ENCODE measurements at places on chromosomes 4 and X.

DNA sequence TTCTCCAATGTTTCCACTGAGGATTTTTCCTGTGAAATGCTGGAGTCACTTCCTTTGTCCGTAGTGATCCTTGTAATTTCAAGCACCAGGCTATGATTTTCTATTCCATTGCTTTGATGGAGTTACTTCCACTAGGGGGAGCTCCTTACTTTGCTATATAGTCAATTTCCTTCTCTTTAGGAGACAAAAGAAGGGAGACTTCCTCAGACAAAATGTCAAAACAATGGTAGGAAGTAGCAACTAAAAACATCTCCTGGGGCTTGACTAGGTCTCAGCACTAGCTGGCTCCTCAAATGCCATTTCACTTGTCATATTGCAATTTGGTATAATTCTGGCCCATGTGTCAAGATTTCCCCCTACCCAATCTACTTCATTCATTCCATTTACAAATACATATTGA, 24.1 kb downstream of the ZCCHC12 start:
- no peak for DNase-seq

GRCh38 chr4:127509155-127509554, 123.6 kb upstream of the INTU start:
- DNase-seq, result no peak

DNA sequence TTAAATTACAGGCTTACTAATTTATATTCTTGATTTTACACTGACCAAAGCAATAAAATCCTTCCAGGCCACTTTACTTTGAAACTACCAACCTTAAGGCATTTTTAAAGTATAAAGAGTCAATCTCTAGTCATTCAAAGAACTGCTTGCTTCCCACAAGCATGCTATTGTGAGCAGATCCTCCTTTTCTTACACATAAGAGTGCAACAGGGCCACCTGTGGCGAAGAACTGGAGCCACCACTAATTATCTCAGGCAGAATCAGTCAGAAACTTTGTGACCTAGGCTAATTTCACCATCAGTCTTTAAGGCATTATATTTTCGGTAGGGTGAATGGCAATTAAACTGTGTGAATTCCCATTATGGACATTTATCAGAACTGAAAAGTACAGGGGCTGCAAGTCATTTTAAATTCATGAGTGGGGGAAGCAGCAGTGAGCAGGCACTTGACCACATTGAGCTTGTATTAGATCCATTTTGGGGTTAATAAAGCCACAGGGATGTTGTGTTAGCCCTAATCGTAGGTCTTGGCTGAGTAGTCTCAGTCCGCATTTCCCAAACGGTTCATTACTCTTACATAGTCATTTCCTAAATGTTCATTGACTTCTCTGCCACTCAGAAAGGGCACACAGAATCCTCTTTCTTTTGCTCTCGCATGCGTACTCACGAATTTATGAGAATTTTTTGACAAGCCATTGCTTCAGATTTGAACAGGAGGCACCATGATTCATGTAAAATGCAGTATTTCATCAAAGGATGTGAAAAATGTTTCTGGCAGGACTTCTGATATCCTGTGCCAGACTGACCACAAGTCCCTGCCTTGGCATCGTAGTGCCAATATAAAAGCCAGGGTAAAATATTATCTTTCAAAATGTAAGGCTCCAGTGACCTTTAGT, 39.8 kb downstream of the NPY2R start:
- DNase-seq, result no peak

GRCh38 chr4:105808750-105809041, 86.6 kb upstream of the NPNT start:
- no peak for DNase-seq

- DNase-seq, result no peak
These were observed 97.1 kb downstream of the TMA16 start for GRCh38 chr4:163591614-163592020.

DNA sequence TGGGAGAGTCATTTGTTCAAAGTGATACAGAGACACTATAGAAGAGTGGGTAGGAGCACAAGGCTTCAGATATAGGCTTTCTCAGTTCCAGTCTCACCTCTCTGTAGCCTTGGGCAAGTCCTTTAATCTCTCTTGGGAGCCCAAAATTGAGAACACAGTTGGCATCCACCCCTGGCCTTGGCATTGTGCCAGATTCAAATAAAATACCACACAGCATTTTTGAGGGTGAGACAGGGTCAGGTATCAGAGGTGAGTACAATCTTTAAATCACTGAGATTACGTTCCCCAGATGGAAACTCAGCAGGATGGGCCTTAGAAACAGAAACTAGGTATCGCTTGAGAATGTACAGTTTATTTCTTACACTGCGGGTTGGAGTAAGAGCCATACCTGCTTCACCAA, 25.2 kb upstream of the SMIM10L2A start:
- no peak for DNase-seq

DNA sequence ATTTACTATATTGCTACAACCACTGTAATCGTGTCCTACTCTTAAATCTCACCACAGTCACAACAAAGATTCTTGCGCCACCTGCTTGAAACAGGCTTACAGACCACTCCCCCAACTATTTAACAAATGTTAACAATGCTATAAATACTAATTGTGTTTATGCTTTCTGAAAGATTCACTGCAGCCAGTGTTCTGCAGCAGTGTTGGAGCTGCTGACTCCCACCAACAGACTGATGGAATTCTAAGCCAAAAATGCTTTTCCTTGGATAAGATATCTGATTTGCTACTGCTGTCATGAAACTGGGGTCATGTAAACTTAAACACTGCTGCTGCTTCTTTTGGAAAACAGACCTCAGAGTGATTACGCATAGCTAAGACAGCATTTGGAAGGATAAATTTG, 244.2 kb upstream of the MAB21L2 start:
- no peak for DNase-seq

DNA sequence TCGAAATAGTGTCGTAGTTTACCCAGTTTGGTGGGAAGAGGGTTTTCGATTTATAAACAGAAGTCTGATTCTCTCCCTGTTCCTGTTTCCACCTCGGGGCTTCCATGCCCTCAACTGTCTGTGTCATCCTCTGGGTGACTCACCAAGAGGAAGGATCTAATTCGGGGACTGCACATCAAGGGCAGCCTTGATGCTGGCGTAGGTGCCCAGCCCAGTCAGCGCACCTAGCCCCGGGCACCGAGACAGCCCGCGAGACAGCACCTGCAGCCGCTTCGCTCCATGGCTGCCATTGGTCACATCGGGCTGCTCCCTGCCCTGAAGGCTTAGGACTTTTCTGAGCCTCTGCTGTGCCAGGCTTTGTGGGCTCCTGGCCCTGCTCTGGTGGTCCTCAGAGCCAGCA, 7.7 kb downstream of the ABCD1 start:
- no peak for DNase-seq

- no peak for DNase-seq
These were observed 27.9 kb downstream of the AMOT start for GRCh38 chrX:112812741-112813140.

GRCh38 chr4:2511645-2512131, 24.8 kb upstream of the FAM193A start:
- DNase-seq, result no peak

DNA sequence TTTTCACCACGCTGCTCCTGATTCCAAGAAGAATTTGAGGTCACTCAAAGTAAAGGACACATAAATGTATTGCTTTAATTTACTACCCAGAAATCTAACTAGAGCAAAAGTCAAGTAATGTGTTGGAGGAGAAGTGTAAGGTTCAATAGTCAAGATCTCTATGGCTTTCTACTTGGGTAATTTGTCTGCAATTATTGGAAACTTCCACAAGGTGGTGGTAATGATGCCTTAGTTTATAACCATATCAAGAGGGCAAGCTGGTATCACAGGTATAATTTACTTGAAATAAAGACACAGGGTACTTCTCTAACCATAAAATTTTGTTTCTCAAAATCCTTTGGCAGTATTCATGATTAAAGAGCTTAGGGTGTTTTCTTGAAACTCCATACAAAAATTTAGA, 10.2 kb upstream of the GRIA3 start:
- DNase-seq, result no peak

DNA sequence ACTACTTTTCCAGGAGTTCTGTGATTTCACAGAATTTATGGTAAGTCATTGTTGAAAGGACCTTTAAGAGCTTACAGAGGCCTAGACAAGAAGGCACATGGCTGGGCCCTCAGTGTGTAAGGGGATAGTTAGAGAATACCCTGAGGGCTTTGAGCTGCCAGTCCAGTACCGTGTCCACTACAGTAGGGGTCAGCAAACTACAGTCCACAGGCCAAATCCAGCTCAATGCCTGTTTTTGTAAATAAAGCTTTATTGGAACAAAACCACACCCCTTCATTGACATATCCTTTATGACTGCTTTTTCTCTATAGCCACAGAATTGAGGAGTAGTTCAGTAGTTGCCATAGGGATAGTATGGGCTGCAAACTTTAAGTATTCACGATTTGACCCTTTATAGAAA, 176.2 kb downstream of the MID1 start:
- no peak for DNase-seq

GRCh38 chr4:163651761-163652160, 157.3 kb downstream of the TMA16 start:
- no peak for DNase-seq

DNA sequence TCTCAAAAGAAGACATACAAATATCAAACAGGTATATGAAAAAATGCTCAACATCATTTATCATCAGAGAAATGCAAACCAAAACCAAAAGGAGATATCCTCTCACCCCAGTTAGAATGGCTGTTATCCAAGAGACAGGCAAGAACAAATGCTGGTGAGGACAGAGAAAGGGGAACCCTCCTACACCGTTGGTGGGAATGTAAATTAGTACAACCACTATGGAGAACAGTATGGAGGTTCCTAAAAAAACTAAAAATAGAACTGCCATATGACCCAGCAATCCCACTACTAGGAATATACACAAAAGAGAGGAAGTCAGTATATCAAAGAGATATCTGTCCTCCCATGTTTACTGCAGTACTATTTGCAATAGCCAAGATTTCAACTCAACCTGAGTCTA, 83.5 kb downstream of the CDS1 start:
- no peak for DNase-seq

DNA sequence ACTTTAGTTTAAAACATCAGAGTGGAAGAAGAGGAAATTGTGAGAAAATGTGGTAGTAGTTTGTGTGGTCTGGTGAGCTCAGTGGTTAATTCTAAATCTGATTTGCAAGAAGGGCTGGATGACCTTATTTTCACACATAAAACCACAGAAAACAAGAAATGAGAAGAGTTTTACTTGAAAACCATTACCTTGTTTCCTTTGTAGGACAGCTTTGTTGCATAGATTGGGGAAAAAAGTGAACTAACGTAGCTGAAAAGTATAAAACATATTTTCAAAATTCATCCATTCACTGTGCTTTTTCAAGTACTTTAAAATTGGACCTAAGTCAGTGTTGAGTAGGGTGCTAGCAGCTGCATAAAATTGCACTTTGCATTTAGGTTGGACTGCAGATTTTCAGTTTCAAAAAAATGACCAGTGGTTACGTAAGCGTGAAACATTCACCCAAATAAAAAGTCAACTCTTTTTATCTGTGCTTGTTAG, 211.3 kb downstream of the ARHGAP10 start:
- no peak for DNase-seq

All from stimulated activated CD8-positive, alpha-beta memory T cell treated with anti-CD3 and anti-CD28 coated beads, Interleukin-12 subunit alpha, Interleukin-12 subunit beta, amount 100 ng/mL, for 1 hour (primary cell).